ENCODE measurements at places on chromosomes 7 and 10.

DNA sequence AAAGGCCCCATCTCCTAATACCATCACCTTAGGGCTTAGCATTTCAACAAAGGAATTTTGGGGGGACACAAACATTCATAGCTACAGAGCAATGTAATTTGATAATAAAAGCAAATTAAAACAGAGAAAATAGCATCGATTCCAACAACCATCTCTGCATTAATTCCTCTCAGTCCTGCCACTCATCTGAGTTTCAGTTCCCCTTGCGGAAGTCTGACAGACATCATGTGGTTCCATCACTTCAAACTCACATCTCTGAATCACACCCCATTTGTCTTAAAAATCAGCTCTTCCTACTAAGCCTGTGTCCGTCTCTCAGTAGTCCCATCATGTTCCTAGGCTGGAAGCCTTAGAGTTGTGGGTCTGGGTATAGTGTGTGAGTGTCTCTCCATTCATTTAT is 3.6 kb downstream of the ADCK2 start:
- DNase-seq, result no peak

DNA sequence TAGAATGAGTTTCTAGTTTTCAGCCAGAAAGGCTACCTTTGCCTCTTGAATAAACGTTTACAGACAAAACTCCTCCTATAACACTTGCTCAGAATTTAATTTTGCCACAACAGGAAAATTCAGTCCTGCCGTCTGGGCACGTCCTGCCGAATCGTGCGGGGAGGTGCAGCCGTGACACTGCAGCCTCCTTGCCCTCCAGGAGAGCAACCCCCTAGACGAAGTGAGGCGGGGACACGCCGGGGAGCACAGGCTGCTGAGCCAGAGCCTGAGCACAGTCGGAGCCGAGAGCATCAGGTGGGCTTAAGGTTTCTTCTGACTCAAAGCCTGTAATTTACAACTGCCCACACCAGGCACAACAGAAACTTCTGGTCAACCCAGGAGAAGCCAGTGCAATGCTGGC is 102.3 kb downstream of the DYNC2I1 start:
- DNase-seq, result no peak

DNA sequence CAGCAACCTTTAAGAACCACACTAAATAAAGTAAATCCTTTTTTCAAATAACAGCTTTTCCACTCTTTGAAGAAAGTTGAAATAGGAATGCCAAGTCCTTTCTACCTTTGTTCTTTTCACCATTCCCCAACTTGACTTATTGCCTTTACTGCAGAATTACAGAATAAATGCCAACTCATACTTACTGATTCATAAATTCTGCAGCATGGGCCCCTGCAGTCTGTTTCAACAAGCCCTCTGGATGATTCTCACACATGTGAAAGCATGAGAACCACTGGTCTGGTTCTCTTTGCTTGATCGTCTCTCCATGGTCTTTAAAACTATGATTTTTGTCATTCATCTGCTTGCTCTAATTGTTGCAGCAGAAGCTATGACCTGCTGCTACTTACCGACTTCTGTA is 56.1 kb downstream of the HACD1 start:
- no peak for DNase-seq

DNA sequence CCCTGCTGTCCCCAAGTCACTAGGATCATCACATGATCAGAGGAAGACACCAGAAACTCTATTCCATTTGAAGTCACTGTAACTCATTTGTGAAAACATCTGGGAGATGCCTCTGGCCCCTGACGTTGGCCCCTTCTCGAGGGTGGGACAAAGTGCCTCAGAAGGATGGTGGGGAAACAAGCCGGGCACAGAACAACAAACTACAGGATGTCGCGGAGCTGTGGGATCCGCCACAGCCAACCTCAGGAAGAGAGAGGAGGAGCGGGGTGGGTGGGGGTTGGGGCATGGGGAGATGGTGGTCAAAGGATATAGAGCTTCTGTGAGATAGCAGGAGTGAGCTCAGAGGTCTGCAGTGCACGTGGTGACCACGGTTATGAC is 265.6 kb upstream of the TCERG1L start:
- DNase-seq, result no peak

GRCh38 chr10:650886-651615 is 38.4 kb downstream of the DIP2C start:
- DNase-seq, result no peak

- DNase-seq, result no peak
Observed at GRCh38 chr10:26797340-26797739, 63.4 kb downstream of the ABI1 start.

- peak; percentile 82 for DNase-seq
Observed at GRCh38 chr7:44087911-44088838, 5.8 kb upstream of the POLM start.

DNA sequence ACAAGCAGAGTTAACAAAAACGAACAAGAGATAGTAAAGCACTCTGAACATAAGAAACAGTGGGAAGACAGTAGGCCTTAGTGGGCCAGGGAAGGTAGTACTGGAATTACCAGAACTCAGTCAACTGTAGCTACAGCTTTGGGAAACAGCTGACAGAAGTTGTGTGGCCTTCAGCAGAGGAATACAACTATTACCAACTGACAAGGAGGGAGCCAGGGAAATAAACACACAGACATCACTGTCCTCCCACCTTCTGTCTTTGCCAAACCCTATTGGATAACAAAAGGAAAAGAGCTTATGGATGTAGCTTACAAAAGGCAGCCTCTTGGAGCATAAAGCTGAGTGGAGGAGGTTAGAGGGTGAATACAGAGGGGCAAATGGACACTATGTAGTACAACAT is 15.4 kb downstream of the MICU1 start:
- DNase-seq, result no peak

DNA sequence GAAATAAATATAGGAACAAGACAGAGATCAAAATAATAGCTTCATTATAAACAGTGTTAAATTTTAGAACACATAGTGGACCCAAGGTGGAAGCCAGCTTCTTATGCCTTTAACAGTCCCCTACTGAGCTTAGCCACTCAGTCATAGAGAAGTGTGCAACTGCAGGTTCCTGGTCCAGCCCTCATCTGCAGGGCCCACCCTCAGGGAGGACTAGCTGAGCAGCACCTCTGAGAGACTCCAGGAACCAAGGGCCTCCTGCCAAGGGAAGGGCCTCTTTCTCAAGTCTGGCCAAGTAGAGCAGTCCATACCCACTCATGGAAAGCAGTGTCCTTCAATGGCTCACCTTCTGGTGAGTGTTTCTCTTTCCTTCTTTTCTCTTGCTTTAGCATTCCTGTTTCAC is 173.7 kb upstream of the PRPS1L1 start:
- DNase-seq, result no peak

DNA sequence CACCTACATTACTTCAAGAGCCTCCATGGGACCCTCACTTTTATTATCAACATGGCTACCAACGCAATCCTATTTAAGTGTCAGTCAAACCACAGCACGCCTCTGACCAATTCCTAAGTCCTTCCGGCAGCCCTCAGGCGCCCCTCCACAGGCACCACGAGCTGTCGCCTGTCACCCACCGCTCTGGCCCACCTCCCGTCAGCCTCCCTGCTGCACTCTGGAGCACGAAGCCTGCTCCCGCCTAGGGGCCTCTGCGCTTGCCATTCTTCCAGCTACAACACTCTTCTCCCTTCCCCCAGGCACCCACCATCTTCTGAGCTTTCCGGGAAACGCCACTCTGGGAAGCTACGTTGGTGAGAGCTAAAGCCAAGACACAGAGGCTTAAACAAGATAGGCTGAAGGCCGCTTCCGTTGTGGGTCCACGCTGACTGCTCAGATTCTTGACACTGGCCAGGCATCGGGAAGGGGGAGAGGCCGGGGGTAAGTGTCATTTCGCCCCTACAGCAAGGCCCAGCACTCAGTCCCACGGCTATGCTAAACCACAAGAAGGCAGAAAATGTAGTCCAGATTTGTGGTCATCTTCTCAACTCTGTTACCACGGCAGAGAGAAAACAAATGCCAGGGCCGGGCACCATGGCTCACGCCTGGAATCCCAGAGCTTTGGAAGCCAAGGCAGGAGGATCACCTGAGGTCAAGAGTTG is 56.7 kb downstream of the GNA12 start:
- no peak for DNase-seq

GRCh38 chr7:113263749-113264148 is 145.4 kb upstream of the SMIM30 start:
- DNase-seq, result no peak

- DNase-seq, result no peak
Observed at GRCh38 chr10:3573498-3573897, 211.5 kb downstream of the KLF6 start.

DNA sequence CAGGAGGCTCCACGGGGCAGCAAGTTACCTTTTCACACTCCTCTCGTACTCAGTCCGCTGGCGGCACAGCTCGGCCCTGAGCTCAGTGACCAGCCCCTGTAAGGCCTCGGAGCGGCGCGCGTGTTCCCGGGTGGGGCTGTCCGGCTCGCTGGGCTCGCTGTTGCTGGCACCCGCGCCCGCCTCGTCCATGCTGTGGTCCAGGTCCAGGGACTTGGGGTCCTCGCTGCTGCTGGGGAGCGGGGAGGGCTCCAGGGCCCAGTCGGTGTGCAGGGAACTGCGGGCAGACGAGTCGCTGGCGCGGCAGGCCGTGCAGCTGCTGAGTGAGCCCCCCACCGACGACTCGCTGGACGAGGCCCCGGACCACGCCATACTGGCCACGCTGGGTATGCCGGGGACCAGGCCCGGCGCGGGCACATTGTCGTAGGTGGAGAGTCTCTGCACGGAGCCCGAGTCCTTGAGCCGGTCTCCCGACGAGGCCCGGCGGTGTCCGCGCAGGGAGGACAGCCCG is 143.8 kb downstream of the MAPK8 start:
- DNase-seq, result no peak

DNA sequence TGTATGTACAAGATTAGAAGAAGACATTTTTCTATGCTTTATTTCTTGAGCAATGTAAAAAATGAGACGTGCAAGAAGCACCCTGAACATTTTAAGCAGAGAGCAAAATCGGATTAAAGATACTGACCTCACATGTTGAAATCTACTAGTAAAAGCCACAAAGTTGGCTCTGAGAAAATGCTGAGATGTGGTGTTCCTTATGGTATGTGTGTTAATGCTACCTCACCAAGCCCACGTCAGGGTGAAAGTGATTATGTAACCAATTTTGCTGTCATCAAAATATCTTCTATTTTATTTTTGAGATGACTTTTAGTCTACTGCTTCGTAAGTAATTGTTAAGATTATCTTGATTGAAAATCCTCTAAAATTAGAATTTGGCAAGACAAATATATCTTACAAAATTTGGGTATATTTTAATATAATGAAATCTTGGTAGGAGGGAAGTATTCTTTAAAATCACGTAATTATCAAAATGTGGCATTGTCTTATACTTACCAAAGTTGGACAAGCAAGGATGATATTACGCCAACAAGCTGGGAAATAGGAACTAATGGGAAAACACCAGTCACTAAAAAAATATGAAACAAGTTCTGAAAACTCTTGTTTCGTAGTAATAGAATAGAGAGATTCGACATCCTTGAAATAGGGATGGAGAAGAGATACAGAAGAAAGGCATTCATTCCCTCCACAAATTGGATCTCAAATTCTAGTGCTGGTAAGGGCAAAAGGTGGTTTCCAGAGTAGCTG is 5.8 kb downstream of the ADO start:
- no peak for DNase-seq

GRCh38 chr10:133465950-133466474 is 12.3 kb downstream of the SCART1 start:
- no peak for DNase-seq

GRCh38 chr10:89744026-89744425 is 42.6 kb downstream of the KIF20B start:
- DNase-seq, result peak; percentile 6

GRCh38 chr10:97399843-97400545 is 1.1 kb downstream of the RRP12 start:
- no peak for DNase-seq

GRCh38 chr7:96344236-96344635 is 22.3 kb upstream of the SLC25A13 start:
- DNase-seq, result no peak

- no peak for DNase-seq
Observed at GRCh38 chr10:110556969-110557601, 10.4 kb upstream of the SMC3 start.

GRCh38 chr7:78090616-78091015 is 292.0 kb downstream of the PHTF2 start:
- no peak for DNase-seq

GRCh38 chr10:93559490-93559889 is 7.0 kb upstream of the FFAR4 start:
- no peak for DNase-seq

DNA sequence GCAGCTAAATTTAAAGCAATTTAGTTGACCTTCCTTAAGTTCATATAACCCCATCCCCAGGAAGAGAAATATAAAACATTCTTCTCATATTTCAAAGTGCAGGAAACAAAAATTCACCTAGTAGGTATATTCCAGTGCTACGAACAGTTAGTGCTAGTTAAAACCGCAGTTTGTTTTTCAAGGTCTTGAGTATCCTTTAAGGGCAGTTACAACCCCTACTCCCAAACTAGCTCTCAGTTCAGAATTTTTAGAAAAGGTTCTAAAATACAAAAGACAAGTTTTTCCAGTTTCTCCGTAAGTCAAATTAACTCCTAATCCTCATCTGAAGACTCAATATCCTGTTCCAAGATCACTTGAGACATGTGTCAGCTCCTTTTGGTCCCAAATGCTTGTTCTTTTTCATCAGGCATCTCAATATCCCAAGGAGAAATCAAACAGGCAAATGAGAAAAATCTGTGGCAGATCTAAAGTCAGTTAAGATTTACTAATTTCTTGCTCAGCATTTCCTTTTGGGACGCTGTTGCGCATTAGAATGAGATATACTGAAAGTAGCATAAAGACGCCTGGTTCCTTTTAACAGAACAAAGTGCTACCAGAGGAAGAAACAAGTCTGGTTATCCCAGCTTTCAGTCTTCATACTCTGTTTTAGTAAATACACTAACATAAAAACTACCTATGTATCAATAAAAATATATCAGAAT is 51.8 kb downstream of the ARHGAP12 start:
- no peak for DNase-seq

DNA sequence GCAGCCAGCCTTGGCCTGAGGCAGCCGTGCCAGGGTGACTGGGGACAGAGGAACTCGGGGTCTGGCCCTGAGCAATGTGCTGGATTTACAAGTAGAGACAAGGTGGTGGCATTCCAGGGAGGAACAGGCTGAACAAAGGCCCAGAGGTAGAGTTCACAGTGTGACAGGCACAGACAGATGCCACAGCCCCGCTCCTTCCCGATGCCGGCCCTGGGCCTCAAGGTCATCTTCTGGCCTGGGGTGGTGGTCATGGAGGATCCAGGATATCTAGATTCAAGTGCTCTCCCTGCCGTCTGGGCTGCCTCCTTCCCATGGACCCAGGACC is 68.9 kb upstream of the COL13A1 start:
- no peak for DNase-seq

DNA sequence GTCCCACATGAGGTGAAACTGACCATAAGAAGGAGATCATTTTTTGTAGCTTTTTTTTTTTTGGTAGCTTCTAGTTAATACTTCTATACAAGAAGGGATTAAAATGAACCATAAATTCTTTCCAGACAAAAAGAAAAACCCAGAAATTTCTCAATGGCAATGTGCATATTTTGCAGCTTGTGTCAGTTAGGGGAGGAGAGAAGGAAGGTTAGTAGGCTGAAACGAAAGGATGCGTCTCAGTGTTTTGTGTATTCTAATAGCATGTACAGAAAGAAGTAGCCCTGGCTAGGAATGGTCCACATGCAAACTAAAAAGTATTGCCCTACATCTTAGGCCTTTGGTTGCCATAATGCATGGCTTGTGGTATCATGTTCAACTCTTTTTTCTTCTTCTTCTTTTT is 90.6 kb downstream of the CACNB2 start:
- no peak for DNase-seq
